ENCODE measurements at places on chromosomes 3 and 15. TPM values are rescaled to one million over a fixed set of nuclear protein-coding genes. Genes with fewer than 3 reads are reported as not detected.

Gene TMCO5A
- total RNA-seq, result not detected

Gene ITIH3
- total RNA-seq, result 2.3 TPM

Gene P2RY12
- total RNA-seq, result 1.1 TPM

DNA sequence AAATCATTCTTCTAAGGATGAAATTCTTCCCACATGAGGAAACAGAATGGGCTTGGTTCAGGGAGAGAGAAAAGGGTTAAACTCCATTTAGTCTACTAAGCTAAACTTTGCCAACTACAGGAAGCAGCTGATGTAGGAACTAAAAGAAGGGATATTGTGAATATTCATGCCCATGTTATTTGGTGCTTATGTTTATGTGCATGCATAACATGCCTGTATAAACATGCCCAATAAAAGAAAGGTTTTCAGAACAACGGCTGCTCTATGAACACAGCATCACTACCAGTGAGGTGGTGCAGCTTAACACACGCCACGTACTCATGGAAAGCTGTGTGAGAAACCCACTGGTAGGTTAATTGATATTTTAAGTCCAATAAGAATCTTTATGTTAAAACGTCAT, 59.4 kb upstream of the VGLL4 start:
- H3K27me3 ChIP-seq, result no peaks in the 10 kb centered on the region
- H3K27ac ChIP-seq, result no peak overlapping the region
- H3K36me3 ChIP-seq, result no peaks in the 10 kb centered on the region
- no peaks in the 10 kb centered on the region for H3K4me1 ChIP-seq
- H3K4me3 ChIP-seq, result no peak overlapping the region
- DNase-seq, result no peak

- no peak for DNase-seq
- no peak overlapping the region for H3K27ac ChIP-seq
- no peaks in the 10 kb centered on the region for H3K27me3 ChIP-seq
- peaks cover 5% of the 10 kb centered on the region for H3K36me3 ChIP-seq
Observed at GRCh38 chr3:193621127-193621526, 28.1 kb downstream of the OPA1 start.

DNA sequence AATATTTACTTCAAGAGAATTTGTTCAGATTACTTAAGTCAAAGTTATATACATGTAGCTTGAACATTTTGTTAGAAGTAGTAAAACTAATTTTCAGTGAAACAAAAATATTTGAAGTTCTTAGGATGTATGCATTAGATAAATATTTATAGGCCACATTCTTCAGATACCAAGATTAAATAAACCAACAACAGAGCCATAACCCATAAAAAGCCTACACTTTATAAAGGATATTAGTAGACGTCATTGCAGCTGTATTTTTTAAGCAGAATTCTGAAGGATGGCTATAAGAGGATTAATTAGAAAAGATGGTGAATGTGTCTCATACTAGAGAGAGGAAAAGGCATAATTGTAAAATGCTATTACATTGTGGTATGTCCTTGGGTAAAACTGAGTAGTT, 449.7 kb upstream of the ALCAM start:
- no peaks in the 10 kb centered on the region for H3K4me1 ChIP-seq
- H3K27me3 ChIP-seq, result no peaks in the 10 kb centered on the region
- H3K4me3 ChIP-seq, result no peak overlapping the region
- H3K27ac ChIP-seq, result no peak overlapping the region
- H3K36me3 ChIP-seq, result no peaks in the 10 kb centered on the region

DNA sequence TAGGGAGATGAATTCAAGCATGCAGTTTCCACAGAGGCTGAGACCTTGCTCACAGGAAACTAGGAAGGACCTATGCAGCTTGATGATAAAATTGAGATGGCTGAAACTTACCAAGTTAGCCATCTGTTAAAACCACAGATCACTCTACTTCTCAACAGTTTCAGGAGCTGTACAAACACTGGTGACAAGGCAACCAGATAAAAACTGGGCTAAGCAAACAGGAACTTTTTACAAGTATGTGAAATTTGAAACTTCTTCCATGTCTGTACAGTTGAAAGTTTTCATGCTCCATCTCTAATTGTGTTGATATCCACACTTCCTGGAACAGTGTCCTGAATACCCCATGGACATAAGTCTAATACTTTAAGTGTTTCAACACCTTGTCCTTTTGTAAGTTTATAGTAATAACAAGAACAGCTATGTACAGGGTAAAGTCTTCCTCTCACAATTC, 78.2 kb downstream of the FAIM start:
- H3K27ac ChIP-seq, result no peak overlapping the region
- DNase-seq, result no peak
- H3K27me3 ChIP-seq, result no peaks in the 10 kb centered on the region
- no peaks in the 10 kb centered on the region for H3K4me1 ChIP-seq

- H3K4me3 ChIP-seq, result peak overlapping the region; percentile 19
- H3K4me1 ChIP-seq, result peaks cover 15% of the 10 kb centered on the region
- no peaks in the 10 kb centered on the region for H3K36me3 ChIP-seq
- no peaks in the 10 kb centered on the region for H3K27me3 ChIP-seq
Observed at GRCh38 chr3:196096382-196096953, 14.6 kb upstream of the TFRC start.

DNA sequence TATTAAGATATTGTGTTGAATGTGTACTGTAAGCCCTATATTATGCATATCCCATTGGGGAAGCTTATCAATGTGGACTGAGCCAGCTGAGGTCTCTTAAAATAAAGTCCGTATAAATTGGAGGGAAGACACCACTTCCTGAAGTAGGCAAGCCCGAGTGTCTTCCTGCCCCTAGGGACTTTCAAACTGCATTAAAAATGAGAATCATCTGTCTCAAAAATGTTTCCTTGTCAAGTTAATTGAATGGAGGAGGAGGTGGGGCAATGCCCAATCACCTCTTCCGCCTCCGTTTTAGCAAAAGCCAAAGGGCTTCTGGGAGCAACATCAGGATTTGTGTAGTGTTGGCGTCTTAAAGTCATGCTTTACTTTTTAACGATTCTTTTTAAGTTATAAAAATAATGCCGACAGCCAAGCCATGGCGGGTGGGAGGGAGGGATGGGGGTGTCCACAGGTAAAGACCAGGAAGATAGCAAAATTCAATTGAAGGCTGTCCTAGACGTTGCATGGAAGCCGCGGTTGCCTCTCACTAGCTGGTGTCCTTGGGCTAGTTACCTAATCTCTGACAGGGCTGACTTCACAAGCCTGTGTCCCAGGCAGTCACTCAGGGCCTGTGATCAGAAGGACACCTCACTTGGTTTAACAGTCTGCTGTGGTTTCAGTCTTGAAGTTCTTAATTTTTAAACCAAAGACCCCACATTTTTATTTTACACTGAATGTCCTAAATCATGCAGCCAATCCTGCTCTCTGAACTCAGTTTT, 524.9 kb upstream of the PROK2 start:
- H3K27me3 ChIP-seq, result no peaks in the 10 kb centered on the region
- no peak overlapping the region for H3K27ac ChIP-seq
- no peak overlapping the region for H3K4me3 ChIP-seq
- H3K4me1 ChIP-seq, result no peaks in the 10 kb centered on the region
- DNase-seq, result no peak
- H3K36me3 ChIP-seq, result no peaks in the 10 kb centered on the region

GRCh38 chr3:195030791-195031321, 240.1 kb downstream of the XXYLT1 start:
- no peak for DNase-seq
- H3K36me3 ChIP-seq, result no peaks in the 10 kb centered on the region
- no peaks in the 10 kb centered on the region for H3K27me3 ChIP-seq
- H3K4me3 ChIP-seq, result no peak overlapping the region
- peak overlapping the region; percentile 58 for H3K27ac ChIP-seq

- H3K4me3 ChIP-seq, result no peak overlapping the region
- H3K27ac ChIP-seq, result no peak overlapping the region
- H3K27me3 ChIP-seq, result no peaks in the 10 kb centered on the region
- peaks cover 80% of the 10 kb centered on the region for H3K36me3 ChIP-seq
- no peak for DNase-seq
Observed at GRCh38 chr3:186551387-186551786, 7.2 kb upstream of the CRYGS start.

GRCh38 chr15:62748196-62748595, 294.4 kb upstream of the TPM1 start:
- H3K27me3 ChIP-seq, result no peaks in the 10 kb centered on the region
- H3K36me3 ChIP-seq, result no peaks in the 10 kb centered on the region
- H3K4me3 ChIP-seq, result no peak overlapping the region
- H3K4me1 ChIP-seq, result no peaks in the 10 kb centered on the region
- no peak for DNase-seq

Measured in gastrocnemius medialis (tissue), 4 donors.